Naive thymus-derived CD8-positive, alpha-beta T cell (primary cell): ENCODE measurements at places on chromosomes 4 and X. TPM values are rescaled to one million over a fixed set of nuclear protein-coding genes. Genes with fewer than 3 reads are reported as not detected.

- no peak for DNase-seq
These were observed 92.2 kb downstream of the GEMIN8 start for GRCh38 chrX:13937370-13938050.

DNA sequence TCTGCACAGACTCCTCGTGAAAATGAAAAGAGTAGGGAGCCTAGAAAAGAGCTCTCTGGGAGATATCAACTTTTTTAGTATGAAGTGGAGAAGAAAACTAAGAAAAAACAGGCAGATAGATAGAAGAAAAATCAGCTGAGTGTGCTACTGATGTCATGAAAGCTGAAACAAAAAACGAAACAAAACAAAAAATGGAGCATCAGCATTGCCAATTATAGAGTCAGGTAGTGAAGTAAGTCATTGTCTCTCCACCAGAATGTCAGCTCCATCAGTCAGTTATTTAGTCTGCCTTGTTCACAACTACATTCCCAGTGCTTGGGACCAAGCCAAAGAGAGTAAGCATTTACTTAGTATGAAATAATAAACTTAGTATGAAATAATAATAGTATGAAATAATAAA is 595.1 kb downstream of the STPG2 start:
- no peak for DNase-seq

TMEM35A gene
- total RNA-seq = not detected

DNA sequence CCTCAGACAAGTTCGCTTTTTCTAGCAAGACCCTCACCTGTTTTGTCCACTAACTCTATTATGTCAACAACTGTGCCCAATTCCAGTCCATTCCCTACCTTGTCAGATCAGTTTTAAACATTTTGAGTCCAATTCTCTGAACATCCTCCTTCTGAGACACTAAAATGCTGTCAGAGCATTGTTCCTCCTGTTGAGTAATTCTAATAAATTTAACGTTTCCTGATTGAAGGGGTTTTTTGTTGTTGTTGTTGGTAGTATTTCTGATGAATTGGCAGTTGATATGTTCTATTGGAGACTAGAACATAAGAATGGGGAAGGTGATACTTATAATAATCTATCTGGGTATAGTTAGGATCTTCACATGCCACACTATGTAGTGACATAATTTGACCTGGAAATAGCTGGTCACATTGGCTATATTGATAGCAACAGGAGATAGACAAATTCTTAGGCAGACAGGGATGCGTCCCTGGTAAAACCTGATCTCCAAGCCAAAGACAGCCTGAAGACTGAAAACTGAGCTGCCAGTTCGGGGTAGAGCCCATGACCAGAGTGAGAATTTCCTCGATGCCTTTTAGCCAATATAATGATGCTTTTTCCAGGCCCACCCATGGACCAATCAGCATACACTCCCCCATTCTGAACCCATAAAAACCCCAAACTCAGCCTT is 12.4 kb upstream of the CXCL2 start:
- no peak for DNase-seq

DNA sequence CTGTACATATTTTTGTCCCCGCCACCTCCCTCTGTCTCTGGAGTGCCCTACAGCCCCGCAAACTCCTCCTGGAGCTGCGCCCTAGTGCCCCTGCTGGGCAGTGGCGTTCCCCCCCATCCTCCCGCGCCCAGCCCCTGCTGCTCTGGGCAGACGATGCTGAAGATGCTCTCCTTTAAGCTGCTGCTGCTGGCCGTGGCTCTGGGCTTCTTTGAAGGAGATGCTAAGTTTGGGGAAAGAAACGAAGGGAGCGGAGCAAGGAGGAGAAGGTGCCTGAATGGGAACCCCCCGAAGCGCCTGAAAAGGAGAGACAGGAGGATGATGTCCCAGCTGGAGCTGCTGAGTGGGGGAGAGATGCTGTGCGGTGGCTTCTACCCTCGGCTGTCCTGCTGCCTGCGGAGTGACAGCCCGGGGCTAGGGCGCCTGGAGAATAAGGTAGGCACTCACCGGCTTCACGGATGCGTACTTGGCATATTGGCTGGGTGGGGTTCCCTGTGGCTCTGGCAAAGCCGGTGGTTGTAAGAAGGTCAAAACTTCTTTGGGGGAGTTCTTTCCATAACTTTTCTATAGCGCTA is 653 bp downstream of the HHIP start:
- DNase-seq = no peak

DNA sequence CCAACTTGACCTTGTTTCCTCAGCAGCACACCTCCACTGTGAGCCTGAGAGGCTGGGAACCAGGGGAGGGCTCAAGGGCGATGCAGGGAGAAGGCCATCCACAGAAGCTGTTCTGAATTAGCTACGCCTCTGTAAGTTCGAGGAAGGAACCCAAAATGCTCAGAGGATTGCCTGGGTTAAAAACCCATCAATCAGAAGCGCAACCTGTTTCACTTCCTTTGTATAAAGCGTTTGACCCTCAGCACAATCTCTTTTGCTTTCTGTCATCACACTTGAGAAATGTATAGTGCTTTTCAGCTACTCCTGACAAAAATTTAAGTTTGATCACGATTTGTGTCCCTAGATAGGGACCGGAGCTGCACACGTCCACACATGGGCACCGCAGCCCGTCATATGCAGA is 48.0 kb upstream of the MAP3K15 start:
- no peak for DNase-seq

DNA sequence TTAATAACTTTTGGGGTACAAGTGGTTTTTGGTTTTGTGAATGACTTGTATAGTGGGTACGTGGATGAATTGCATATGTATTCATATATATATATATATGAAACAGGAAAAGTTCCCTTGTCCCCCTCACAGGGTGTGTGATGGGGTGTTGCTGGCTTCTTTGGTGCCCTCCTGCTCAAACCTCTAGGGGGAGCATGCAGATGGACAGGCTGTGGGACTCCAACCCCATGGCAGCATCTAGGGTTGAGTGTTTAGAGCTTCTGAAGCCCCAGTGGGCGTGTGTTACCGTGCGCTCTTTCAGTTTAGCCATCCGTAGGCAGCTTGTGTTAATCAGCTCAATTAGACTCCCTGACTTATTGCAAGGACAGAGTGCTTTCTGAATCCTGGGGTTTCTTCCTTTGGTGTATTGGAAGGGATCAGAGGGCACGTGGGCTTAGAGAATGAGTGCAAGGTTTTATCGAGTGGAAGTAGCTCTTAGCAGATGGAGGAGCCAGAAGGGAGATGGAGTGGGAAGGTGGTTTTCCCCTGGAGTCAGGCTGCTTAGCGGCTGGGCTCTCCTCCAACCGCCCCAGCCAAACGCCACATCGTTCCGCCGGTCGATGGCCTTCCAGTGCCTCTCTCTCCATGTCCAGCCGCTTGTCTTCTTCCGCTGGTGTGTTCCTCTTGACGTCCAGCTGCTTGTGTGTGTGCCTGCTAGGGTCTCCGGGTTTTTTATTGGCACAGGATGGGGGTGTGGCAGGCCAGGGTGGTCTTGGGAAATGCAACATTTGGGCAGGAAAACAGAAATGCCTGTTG is 674.4 kb upstream of the LCORL start:
- DNase-seq = no peak

S100G gene
- total RNA-seq = not detected

IRAK1 gene
- total RNA-seq = 68.8 TPM

DNA sequence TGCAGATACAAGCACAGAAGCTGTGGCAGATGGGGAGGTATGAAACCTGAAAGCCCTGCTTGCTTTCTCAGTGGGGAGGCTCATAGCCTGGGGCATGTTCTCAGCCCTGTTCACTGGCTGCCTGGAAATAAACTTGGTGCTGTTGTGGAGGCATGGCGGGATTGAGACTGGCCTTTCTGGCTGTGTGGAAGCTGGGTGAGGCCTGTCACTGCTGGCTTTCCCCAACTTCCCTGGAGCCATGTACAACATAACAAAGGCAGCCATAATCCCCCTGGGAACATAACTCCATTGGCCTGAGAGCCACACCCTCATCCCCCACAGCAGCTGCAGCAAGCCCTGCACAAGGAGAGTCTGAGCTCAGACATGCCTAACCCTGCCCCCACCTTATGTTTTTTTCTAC is 237.7 kb upstream of the TLL1 start:
- no peak for DNase-seq

CFP gene
- total RNA-seq = 16.9 TPM

- no peak for DNase-seq
These were observed 120.2 kb upstream of the ADGRL3 start for GRCh38 chr4:61079976-61080375.

NHSL2 gene
- 0.52 TPM for total RNA-seq

DNA sequence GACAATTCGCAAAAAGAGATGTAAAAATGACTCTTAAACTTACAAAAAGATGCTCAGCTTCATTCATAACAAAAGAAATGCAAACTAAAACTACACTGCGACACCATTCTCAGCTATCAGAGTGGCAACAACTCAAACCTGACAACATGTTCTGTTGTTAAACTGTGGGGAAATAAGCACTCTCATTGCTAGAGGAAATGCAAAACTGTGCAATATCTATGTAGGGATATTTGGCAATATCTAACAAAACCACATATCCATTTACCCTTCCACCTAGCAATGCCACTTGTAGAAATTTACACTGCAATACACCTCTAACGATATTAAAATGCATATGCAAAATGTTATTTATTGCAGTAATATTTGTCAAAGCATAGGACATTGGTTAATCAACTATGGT is 78.3 kb upstream of the EGFL6 start:
- DNase-seq = no peak

CCDC120 gene
- total RNA-seq = 12.9 TPM

AREG gene
- 0.47 TPM for total RNA-seq

ALAS2 gene
- total RNA-seq = not detected

ANXA10 gene
- not detected for total RNA-seq
